ENCODE measurements at places on chromosomes 12 and 14. TPM values are rescaled to one million over a fixed set of nuclear protein-coding genes. Genes with fewer than 3 reads are reported as not detected.
A peak's percentile ranks its signal among the peaks of the same experiment; 100 is the strongest.

- DNase-seq: no peak
These were observed 453 bp upstream of the ESRRB start for GRCh38 chr14:76375484-76375883.

Gene CAPZA3
- not detected for total RNA-seq

- no peak for DNase-seq
These were observed 86.1 kb downstream of the MGAT4C start for GRCh38 chr12:86170051-86170450.

Gene KIF26A
- total RNA-seq: 13.0 TPM

GRCh38 chr14:103101963-103102688 is 7.6 kb downstream of the EXOC3L4 start:
- DNase-seq: no peak

Gene MYH7
- 0.41 TPM for total RNA-seq

- DNase-seq: no peak
These were observed 182.3 kb downstream of the GALC start for GRCh38 chr14:87810711-87811110.

GRCh38 chr14:102805371-102805891 is 28.2 kb downstream of the TRAF3 start:
- DNase-seq: no peak

GRCh38 chr12:5184186-5184585 is 140.5 kb downstream of the KCNA5 start:
- DNase-seq: no peak

Gene BEGAIN
- total RNA-seq: 8.6 TPM

DNA sequence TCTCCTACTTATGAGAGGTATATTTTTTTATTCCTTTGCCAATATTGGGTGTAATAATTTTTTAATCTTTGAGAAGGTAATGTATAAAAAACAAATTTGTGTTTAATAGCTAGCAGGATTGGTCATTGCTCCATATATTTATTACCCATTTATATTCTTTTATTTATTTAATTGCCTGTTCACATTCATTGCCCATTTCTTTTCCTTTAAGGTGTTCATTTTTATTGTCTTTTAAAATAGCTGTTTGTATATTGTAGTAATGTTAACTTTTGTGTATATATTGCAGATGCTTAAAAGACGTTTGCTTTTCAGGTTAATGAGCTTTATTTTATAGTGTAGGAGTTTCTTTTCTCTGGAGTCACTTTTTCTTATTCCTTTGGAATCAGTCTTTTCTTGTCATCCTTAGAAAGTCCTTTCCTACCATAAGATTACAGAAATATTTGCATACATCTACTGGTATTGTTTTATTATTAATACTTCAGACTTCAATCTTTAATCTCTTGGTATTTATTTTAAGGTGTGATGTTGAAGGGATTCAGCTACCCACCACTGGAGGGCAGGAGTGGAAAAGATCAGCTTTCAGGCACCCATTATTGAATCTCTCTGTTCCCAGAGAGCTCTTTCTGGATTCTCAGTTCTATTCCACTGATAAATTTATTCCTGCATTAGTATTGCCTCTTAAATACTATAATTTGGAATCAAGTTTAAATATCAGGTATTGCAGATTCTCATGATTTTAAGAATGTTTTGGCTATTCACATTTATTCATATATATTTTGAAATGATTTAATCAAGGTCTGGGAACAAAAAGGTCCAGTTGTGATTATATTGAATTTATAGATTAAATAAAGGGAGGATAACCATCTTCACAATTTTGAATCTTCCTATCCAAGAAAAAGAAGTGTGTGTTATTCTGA is 17.3 kb downstream of the PPM1A start:
- DNase-seq: no peak

Gene CCNT1
- total RNA-seq: 34.6 TPM

Gene ASCL1
- 8.2 TPM for total RNA-seq

- DNase-seq: no peak
These were observed 1.8 kb downstream of the C12orf57 start for GRCh38 chr12:6945613-6946012.

DNA sequence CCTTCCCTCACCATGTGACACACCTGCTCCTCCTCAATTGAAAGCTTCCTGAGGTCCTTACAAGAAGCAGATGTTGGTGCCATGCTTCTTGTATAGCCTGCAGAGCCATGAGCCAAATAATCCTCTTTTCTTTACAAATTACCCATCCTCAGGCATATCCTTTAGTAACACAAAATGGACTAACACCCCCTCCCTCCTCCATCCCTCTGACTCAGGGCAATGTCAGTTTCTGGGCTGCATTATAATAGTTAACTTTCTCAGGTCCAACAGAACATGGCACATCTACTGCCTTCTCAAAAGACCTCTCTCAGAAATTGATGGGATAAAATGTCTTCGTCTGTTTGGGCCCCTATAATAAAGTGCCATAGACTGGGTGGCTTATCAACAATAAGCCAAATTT is 287.0 kb downstream of the DPF3 start:
- DNase-seq: no peak

DNA sequence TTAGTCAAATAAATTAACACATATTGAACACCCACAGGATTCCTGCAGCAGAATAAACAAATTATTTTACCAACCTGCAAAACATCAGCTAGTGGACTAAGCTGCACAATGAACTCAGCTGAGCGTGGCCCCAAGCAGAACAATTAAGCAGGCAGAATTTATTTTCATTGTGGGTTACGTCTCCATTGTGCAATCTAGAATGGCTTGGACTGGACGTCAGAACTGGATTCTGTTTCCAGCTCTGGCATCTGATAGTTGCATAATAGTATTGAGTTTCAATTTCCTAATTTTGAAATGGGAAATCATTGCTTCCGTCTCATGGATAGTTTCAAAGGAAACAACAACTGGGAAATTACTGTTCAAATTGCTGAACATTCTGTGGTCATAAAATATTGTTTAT is 35.5 kb upstream of the RERG start:
- no peak for DNase-seq

GRCh38 chr12:124906606-124907261 is 7.7 kb downstream of the UBC start:
- DNase-seq: peak; percentile 58

Gene DLST
- total RNA-seq: 28.5 TPM

Gene MOK
- total RNA-seq: 26.5 TPM
